ENCODE measurements at places on chromosomes 7 and 10.

DNA sequence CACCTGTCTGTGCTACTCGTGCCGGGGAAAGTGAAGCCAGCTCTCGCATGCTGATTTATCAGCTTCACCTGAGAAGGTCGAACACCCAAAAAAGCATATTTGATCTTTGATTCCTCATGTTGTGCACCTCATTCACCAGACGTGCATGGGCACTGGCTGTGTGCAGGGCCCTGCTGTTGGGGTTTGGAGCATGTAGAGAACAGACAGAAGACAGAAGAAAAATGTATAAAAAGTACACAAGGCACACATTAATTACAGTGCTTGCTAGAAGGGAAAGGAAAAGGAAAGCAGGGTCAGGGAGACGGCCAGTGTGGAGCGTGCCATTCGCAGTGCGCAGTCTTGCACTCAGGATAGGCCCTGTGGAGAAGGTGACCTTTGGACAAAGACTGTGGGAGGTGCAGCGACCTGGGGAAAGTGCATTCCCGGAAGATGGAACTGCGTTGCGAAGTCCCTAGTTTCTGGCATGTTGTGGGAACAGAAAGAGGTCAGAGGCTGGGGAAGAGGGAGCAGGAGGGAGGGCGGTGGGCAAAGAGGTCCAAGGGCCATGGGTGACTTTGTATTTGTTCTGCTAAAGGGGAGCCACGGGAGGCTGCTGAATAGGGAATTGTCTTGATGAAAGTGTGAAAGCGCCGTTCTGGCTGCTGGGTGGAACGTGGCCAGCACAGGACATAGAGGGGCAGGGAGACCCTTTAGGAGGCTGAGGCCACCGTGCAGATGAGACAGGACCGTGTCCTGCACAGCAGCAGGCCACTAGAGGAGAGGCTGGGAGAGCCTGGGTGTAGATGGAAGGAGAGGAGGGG lies 232.8 kb downstream of the GLRX3 start:
- no peak for DNase-seq

DNA sequence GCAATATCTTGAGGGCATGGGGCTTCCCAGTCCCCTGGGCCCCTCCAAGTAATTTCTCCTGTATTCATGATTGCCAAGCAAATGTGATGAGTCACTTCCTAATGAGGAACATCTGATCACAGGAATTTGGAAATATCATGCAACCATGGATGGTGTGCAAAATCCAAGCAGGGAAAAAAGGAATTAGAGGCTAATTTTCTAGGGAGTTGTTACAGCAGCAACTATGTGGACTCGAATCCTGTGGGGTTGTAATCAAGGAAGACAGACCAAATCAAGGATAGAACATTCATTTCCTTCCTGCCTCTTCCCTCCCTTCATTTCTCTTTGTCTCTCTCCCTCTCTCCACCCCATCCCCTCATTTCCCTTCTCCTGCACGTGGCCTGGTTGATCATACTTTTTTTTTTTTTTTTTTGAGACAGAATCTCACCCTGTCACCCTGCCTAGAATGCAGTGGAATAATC lies 23.9 kb upstream of the AGFG2 start:
- DNase-seq, result no peak

- no peak for DNase-seq
These were observed 60.8 kb upstream of the NPTX2 start for GRCh38 chr7:98556288-98556687.

DNA sequence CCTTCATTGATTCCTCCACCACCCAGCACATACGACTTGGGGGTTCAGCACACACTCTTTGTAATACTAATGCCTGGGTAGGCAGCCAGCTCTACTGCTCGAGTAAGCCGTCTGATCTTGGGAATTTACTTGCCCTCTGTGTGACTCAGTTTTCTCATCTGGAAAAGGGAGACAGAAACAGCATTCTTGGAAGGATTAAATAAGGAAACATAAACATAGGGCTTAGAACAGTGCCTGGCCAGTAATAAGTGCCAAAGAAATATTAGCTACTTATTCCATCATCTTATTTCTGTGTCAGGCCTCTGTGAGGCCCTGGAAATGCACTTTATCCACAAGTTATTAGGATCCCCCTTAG lies 130.1 kb downstream of the TNS3 start:
- DNase-seq, result no peak

GRCh38 chr10:15453926-15454325 lies 82.8 kb upstream of the FAM171A1 start:
- no peak for DNase-seq

DNA sequence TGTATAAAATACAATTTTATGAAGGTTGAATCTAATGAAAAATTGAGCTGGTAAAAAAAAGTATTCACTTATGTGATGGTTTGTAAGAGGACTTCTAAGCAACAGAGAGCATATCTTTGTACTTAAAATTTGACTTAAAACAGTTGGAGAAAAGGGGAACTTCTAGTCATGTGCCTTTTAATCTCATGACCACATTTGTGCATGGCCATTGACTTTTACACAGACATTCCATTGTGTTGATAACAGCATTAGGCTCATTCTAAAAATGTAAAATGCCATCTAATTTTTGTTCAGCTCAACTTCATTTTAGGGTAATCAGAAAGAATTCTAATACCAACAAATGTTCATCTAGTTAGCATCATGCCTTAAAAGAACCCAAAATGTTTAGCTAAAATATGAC lies 119.9 kb downstream of the HPSE2 start:
- no peak for DNase-seq

DNA sequence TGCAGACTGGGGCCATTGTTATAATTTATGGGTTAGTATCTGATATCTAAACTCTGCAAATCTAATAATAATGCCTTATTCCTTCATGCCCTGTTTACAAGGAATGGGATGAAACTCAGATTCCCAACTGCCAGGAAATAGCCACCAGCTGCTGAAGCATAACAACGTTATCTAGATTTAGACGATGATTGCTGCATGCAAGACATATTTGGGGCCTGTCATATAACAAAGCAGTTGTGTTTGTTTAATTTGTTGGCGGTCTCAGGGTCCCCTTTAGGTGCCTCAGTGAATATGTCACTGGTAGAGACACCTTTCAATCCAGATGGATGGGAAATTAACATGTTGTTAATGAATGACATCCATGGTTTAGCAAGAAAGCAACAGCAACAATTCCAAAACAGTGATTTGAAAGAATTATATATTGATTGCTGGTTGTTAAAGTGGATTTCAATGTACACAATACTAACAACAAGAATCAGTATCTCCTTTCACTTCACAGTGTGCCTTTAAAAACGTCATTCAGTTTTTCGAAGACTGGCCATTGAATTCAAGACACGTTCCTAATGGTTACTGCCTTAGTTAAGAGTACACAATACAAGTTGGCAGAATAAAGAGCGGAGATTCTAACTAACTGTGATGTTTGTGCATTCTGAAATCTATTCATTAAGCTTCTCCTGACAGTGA lies 860.6 kb upstream of the CELF2 start:
- DNase-seq, result no peak

GRCh38 chr7:112495156-112495788 lies 14.5 kb downstream of the LSMEM1 start:
- DNase-seq, result no peak

- no peak for DNase-seq
These were observed 453.7 kb downstream of the SDK1 start for GRCh38 chr7:3754493-3755341.

DNA sequence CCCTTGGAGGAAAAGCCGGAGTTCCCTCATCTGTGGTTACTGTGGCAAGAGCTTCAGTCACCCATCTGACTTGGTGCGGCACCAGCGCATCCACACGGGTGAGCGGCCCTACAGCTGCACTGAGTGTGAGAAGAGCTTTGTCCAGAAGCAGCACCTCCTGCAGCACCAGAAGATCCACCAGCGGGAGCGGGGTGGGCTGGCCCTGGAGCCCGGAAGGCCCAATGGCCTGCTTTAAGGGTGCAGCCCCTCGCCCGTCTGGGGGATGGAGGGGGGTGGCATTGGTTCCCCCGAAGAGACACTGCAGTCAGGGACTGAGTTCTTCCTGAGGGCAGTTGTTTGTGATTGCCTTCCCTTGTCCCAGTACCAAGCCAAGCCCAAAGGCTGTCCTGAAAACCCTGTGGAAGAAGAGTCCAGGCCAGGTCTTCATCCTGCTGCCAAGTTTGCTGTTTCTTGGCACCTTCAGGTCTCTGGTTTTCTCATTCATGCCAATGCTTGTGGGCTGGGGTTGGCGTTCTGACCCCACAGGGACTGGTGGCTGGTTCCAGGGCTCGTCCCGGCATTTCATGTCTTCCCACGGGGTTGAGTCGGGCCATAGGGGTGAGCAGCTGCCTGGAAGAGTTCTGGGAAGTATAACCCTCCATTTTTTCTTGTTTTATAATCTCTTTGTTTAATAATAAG lies 7.7 kb upstream of the ZNF783 start:
- DNase-seq, result no peak

- DNase-seq, result no peak
These were observed 564 bp downstream of the PDSS1 start for GRCh38 chr10:26697922-26698608.

DNA sequence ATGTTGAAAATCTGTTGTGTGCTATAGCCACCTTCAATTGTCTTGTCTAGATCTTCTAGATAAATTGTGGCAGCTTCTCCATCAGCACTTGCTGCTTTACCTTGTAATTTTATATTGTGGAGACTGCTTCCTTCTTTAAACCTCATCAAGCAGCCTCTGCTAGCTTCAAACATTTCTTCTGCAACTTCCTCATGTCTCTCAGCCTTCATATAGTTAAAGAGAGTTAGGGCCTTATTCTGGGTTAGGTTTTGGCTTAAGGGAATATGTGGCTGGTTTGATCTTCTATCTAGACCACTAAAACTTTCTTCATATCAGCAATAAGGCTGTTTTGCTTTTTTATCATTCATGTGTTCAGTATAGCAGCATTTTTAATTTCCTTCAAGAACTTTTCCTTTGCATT lies 128.2 kb downstream of the ADAM22 start:
- no peak for DNase-seq

DNA sequence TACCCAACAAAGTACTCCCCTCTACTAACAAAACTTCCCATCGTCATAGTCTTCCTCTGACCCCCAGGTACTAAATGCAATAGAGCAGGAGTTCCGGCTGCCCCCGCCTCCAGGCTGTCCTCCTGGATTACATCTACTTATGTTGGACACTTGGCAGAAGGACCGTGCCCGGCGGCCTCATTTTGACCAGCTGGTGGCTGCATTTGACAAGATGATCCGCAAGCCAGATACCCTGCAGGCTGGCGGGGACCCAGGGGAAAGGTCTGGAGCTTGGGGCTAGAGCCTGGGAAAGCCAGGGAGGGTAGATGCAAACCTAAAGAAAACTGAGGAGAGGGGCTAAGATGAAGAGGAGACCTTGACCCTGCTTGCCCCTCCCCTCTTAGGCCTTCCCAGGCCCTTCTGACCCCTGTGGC lies 15.3 kb downstream of the EPHB6 start:
- DNase-seq, result no peak

GRCh38 chr10:55058800-55059199 lies 257.8 kb upstream of the PCDH15 start:
- DNase-seq, result no peak

GRCh38 chr7:115009139-115009538 lies 87.2 kb downstream of the MDFIC start:
- DNase-seq, result no peak

GRCh38 chr7:74625446-74625845 lies 32.1 kb upstream of the GTF2I start:
- no peak for DNase-seq

- no peak for DNase-seq
These were observed 69.5 kb upstream of the ZNF438 start for GRCh38 chr10:31101123-31101522.

GRCh38 chr10:28331841-28332240 lies 29.0 kb upstream of the MPP7 start:
- no peak for DNase-seq

- DNase-seq, result no peak
These were observed 575.3 kb downstream of the ETV1 start for GRCh38 chr7:13414181-13414580.

DNA sequence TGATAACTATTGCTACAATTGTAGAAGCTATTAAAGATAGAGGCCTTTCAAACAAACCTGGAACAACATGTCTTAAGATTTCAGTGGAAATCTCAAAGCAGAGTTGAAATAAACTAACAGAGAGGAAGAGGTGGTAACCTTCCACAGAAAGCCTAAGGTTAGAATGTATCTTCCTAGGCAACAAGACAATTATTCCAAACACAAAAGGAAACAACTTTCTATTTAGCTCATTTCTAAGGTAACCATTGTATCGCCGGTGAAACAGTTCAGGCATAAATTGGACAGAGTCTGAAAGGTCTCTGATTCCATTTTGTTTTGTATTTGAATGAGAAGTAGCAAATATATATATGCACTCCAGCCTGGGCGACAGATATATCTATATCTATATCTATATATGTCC lies 30.7 kb upstream of the HYCC1 start:
- DNase-seq, result no peak

- no peak for DNase-seq
These were observed 8.6 kb upstream of the TLX1 start for GRCh38 chr10:101122270-101123084.

DNA sequence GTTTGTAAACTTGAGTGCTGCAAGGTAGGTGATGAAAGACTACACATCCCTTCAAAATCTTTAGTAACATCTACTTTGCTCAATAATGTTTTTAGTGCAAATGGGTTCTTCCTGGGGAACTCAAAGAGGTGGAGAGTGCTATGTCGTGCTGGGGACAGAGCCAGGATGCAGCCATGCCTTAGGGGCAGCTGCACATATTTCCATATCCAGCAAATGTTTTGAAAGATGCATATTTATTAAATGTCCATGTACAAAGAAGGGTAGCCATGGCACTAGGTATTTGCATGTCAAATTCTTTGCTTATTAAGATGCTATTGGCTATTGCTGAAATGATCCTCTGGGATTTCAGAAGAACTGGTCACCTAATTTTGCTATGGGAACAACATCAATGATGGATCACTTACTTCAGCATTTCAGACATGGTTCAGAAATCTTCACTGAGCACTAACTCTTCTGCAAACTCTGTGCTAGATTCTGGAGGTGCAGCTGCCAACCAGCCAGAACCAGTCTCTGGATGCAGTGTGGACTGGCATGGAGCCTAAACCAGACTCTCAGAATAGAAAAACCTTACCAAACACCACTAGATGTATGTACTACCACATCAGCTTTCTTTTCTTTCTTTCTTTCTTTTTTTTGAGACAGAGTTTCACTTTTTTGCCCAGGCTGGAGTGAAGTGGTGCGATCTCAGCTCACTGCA lies 31.7 kb upstream of the DNMBP start:
- DNase-seq, result no peak

GRCh38 chr10:47025540-47026300 lies 114.5 kb downstream of the PTPN20 start:
- DNase-seq, result no peak

DNA sequence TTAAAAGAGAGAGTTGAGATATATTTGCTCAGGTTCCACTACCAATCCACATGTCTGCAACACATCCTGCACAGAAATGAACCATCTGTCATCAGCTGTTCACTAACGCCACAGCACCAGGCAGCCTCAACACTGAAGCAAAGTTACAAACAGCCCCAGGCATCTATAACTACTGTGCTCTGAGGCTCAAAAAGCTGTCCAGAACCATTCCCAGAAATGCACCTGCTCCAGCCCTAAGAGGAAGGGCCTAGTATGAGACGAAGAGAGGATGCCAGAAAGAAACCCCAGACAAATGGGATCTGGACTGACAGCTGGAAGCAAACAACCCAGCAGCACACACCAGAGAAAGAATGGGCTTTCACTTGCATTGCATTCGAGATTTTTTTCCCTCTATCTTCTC lies 159.3 kb downstream of the ELMO1 start:
- no peak for DNase-seq

Measured in thoracic aorta (tissue), 2 donors.